ENCODE measurements at places on chromosomes 13 and 19.

DNA sequence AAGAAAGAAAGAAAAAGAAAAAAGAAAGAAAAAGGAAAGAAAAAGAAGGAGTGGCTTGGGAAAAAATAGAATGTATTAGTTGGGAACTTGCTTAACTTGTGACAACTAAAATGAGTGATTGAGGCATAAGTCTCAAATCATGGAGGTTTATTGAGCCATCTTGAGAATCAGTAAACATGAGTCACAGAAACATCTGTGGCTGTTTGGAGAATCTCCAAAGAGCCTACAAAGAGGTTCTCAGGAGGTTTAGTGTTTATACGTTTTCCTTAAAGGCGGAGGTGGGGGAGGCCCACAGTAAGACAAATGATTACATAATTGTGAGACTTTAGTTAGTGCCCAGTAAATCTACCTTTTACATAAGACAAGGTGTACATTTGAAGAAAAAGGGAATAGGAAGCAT, 38.6 kb downstream of the WDR87 start:
- DNase-seq: peak; percentile 42

GRCh38 chr19:38483016-38483630, 49.6 kb downstream of the RYR1 start:
- no peak for DNase-seq

DNA sequence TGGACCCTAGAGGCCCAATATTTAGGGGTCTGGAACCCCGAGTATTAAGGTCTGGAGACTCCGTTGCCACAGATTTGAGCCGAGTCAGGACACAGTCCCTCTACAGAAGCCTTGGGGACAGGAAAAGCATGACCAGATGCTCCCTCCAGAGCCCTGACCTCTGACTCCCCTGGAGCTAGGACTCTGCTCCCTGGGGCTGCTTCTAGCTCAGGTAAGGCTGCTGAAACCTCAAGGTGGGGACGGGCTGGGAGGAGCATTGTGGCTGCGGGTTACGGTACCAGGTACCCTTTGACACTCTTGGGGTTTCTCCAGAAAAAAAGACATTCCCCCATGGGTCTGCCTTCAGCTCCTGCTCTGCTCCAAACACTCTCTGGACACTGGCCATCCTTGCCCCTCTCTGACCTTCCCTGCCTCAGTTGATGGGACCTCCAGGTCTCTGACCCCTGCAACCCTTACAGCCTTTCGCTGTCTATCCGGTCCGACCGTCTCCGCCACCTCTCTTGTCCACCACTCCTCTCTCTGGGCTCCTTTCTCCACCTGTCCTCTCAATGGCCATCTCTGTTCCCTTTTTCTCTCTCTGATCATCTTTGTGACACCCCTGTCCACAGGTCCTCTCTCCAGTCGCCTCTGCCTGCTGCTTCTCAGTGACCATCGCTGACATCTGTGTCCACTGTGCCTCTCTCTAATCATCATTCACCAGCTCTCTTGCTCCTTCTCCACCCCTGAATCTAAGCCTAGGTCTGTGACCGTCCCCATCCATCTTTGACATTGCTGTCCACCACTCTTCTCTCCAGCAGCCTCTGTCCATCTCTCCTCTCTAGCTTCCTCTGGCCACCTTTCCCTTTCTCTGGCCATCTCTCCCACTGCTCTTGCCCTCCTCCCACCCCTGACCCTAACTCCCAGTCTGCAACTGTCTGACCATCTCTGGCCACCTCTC, 1.4 kb downstream of the LRFN3 start:
- no peak for DNase-seq

GRCh38 chr13:30816736-30817135, 81.4 kb downstream of the ALOX5AP start:
- DNase-seq: no peak

DNA sequence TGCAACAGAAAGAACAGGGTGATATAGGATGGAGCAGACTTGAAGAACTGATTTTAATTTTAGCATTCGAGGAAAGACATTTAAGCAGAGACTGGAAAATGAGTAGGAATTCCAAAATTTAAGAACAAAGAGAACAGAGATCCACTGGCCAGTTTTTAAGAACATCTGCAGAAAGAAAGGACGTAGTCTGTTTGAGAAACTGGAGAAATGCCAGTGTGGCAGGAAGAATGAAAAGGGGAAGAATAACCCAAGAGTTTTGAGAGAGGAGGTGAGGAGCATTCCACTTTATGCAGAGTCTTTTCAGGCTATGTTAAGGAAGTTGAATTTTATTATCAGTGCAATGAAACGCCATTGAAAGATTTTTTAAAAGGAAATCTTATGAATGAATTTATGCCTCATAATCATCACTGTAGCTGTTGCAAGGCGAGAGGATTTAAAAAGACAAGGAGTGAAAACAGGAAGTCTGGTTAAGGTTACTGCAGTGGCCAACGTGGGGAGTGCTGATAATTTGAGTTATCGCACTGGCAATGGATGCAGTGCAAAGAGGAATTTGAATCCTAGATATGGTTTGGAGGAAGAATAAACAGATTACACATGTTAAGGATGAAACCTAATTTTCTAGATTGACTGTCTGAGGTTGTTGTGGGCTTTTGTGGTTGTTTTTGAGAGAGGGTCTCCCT, 253.8 kb downstream of the DACH1 start:
- DNase-seq: no peak

- no peak for DNase-seq
Observed at GRCh38 chr13:45138282-45138681, 18.0 kb downstream of the GTF2F2 start.

GRCh38 chr13:114068656-114069318, 63.6 kb downstream of the RASA3 start:
- no peak for DNase-seq

DNA sequence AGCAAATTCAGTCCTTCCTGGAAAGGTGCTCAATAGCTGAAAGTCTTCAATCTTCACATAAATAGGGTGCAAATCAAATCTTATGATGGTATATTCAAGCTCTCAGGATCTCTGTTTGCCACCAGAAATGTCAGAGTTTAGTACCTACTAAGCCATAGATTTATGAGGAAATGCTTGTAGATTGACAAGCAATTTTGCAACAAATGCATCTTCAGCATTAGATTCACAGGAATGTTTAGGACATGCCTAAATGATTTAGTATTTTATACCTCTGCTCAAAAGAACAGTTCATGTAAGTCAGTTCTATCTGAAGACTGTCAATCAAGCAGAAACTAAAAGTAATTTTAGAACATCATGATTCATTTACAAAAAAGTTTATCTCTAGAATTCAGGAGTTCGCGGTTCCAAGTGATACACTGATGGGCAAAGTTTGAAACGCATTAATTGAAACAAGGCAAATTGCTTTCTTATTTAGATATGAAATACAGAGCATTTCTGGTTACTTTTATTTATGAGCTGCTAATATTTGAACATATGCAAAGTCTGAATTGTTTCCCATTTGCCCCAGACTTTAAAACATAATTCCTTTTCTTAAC, 65.7 kb downstream of the DACH1 start:
- no peak for DNase-seq

- DNase-seq: peak; percentile 75
Observed at GRCh38 chr19:5103061-5103701, 134.3 kb downstream of the KDM4B start.

GRCh38 chr13:105971738-105972137, 563.7 kb downstream of the EFNB2 start:
- no peak for DNase-seq

- DNase-seq: no peak
Observed at GRCh38 chr13:26758496-26759157, 2.0 kb downstream of the GPR12 start.

- peak; percentile 76 for DNase-seq
Observed at GRCh38 chr19:42450314-42450934, 7.7 kb upstream of the CXCL17 start.

GRCh38 chr19:18499055-18499775, 22.7 kb downstream of the ELL start:
- no peak for DNase-seq

DNA sequence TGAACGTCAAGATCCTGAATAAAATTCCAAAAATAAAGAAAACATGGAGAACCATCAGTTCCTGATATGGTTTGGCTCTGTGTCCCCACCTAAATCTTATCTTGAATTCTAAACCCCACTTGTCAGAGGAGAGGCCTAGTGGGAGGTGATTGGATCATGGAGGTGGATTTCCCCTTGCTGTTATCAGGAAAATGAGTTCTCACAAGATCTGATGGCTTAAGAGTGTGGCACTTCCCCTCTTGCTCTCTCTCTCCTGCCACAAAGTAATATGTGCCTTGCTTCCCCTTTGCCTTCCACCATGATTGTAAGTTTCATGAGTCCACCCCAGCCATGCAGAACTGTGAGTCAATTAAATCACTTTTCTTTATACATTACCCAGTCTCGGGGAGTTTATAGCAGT, 827.4 kb downstream of the GPC5 start:
- no peak for DNase-seq

DNA sequence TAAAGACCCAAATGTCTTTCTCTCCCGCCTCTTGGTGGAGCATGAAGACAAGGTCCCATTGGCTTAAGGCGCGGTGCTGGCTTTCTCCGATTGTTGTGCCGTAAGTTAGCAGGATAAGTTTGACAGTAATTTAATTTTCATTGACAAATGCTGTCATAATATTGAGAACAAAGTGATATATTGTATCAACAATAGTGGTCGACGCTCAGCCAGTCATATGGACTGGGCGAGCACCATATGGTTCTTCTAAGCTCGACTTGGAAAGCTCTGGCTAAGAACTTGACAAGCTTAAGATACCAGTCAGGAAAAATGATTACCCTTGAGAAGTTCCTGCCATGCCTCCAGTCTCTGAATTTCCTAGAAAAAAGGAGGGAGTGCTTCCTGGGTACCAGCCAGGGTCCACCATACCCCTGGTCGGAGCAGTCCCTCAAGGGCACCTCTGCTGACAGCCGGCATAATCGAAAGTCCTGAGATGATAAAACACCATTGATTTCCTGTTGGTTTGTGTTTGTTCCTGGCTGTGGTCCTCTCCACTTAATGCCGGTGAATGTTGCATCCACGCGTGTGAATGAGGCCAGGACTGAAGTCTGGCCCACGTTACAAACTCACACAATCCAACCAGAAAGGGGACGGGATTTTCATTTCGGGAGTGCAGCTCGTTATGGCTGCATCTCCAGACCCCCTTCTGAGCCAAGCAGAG, 262.1 kb downstream of the ZNF536 start:
- DNase-seq: no peak

- DNase-seq: peak; percentile 35
Observed at GRCh38 chr19:18762125-18763023, 28.7 kb downstream of the COMP start.

DNA sequence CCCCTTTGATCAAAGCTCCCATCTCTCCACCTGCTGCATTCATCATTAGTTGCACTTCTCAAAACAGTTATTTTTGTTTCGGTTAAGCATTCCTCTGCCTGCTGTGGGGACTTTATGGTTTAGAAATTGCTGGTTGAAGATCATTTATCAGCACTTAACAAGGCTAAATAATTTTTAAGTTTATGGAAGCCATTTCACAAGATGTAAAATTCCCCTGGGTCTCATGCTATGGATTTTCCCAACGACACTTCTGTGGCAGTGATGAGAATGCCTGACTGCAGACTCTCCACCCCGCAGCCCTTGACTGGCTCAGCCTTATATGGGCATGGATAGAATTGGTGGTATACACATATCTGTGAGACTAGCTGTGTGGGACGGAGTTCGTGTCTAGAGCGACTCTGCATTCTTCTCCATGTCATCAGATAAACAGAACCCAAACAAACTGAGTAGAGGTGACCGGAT, 52.8 kb downstream of the COL4A2 start:
- DNase-seq: peak; percentile 71

DNA sequence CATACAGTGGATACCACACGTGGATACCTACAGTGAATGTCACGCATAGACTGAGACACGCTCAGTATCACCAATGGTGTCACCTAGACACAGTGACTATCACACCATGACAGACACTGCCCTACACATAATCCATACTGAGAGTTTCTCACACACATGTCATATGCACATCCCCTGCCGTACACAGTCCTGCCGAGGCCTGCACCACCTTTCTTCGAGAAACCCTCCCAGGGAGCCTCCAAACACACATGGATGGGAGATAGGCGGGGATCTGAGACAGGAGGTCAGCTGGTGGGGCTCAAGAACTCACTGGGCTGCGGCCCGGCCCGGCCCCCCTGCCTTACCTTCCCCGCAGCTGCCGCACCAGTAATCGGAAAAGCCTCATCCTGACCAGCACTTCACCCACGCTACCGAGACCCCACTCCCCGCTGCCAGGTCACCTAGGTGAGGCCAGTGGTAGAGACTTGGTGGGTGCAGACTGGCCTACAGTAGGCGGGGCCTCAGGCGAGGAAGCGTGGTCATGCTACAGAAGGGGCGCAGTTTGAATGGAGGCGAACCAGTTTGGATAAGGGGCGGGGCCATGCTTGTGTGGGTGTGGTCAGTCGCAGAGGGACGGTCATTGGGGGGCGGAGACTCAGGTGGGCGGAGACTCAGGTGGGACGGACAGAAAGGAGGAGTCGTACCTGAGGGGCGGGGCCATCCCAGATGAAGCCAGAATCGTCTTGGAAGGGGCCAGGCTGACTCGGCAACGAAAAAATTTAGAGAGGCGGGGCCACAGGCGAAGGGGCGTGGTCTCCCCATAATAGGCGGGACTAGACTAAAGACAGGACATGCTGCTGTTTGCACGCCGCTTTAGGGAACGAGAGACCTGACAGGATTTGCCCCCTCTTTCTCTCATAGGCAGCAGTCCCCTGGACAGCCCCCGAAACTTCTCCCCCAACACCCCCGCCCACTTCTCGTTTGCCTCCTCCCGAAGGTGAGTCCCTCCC, 2.1 kb downstream of the MAST1 start:
- DNase-seq: peak; percentile 39

GRCh38 chr13:34372581-34372980, 554.6 kb downstream of the RFC3 start:
- DNase-seq: no peak

- DNase-seq: no peak
Observed at GRCh38 chr19:29321116-29321515, 108.2 kb upstream of the UQCRFS1 start.

GRCh38 chr13:48532256-48532505, 699 bp downstream of the RCBTB2 start:
- DNase-seq: peak; percentile 78

DNA sequence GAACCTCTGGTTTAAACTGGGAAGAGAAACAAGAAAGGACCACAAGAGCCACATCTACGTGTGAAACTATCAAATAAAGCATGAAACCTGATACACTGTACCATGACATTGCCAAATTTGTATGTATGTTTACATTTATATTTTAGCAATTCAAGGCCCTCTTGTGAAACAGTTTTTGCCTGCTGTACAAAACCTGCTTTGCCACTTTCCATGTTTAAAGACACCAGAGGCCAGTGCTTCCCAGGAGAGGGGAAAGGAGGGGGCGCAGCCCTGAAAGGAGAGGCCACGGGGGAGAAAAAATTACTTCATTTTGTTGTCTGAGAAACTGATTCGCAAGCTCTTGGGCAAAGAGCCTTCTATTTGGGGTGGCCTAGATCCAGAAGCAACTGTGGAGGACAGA, 124.8 kb downstream of the DCLK1 start:
- DNase-seq: no peak
